ENCODE measurements at places on chromosomes 7 and 10.

- no peak for DNase-seq
These were observed 274.6 kb upstream of the HABP2 start for GRCh38 chr10:113278221-113278620.

DNA sequence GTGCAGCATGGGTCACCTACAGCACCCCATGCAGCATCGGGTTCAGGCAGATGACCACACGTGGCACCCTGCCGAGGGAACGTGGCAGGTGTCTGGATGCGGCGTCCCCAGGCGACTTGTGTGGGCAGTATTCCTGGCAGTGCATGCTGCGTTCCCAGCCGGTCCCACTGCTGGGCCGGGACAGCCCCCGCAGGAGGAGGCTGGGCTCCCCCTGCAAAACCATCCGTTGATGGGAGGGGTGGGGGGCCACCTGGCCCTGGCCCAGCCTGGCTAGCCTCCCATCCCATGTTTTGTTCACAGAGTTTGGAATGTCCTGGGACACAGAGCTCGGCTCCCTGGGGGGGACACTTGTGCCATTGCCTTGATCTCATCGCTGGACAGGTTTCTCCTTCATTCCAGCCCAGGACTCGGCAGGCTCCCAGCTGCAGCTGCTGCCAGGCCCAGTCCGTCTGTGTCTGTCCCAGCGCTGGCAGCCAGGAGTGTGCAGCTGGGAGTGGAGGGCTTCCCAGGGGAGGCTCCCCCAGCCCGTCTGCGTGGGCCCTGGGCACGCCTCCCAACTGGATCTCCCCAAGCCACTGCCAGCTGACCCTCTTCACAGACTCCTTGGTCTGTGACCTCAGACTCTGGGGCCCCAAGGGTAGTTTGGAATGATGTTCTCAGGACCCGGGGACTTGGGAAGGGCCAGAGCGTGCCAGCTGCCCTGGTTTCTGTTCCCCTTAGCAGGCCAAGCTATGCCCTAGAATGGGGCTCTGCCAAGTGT lies 32.6 kb downstream of the TMEM270 start:
- no peak for DNase-seq

DNA sequence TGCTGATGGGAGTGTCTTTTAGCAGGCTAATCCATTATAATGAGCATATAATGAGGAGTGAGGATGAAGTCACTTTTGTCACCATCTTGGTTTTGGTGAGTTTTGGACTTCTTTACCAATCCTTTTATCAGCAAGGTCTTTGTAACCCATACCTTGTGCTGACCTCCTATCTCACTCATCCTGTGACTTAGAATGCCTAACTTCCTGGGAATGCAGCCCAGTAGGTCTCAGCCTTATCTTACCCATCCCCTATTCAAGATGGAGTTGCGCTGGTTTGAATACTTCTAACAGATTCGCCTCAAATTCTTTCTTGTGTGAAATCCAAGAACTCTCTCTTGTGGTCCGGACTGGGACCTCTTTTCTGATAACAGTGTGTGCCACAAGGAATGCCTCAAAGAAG lies 253.1 kb upstream of the CACNA2D1 start:
- no peak for DNase-seq

- peak; percentile 95 for DNase-seq
These were observed 18.7 kb upstream of the DDIT4 start for GRCh38 chr10:72254813-72255568.
